Fibroblast of villous mesenchyme (primary cell): ENCODE measurements at places on chromosomes 2 and 18. TPM values are rescaled to one million over a fixed set of nuclear protein-coding genes. Genes with fewer than 3 reads are reported as not detected.

TXNL4A gene
- total RNA-seq = 46.6 and 59.9 TPM in 2 replicates

PDE11A gene
- under 0.01 TPM in 2 replicates for total RNA-seq

SNTG2 gene
- under 0.01 and 1.6 TPM in 2 replicates for total RNA-seq

ANKRD29 gene
- 0.43 and 0.97 TPM in 2 replicates for total RNA-seq

ANKRD30B gene
- total RNA-seq = 0.86 and 1.9 TPM in 2 replicates

ITPRIPL1 gene
- total RNA-seq = 3.2 and 5.2 TPM in 2 replicates

RESP18 gene
- not detected in 2 replicates for total RNA-seq

DNA sequence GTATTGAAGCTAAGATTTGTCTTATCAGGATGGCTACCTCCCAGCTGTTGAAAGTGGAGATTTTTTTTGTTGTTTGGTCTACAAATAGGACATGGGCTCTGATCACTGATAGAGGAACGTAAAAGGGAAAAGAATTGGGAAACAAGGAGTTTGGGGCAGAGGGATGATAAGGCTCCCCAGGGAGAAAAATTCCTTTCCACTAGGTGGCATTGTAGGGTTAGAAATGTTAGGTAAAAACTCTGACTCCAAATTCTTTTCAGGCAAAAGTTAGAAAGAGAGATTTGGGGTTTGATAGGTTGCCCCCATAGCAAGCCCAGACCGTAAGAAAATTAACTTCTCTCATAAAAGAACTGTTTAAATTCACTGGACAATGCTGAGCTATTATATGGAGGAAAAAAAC lies 19.8 kb downstream of the CMPK2 start:
- DNase-seq = no peak

DNA sequence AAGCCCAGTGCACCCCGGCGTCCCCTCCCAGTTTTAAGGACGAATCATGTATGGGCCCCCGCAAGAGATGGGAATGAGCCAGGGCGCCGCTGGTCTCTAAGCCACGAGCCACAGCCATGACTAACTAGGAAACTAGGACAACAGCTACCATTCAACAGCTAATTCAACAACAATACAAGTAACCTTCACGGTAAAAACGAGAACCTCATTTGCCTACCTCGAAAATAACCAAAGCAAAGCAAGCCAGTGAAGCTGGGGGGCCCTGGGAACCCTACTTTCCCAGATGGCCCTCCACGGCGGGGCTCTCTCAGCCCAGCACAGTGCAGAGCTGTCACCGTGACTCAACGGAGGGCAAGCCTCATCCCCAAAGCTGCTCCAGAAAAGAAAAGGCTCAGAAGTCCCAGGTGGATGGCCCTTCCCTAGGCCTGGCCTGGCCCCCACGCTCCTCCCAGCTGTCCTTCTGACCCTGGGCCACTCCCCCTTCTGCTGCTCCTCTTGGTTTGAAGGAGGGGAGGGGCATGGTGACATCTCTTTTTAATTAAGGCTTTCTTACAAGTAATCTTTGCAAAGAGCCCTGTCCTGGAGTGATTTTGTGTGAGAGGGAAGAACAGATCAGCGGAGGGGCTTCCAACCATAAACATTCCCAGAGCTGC lies 126.3 kb downstream of the HDAC4 start:
- peak; percentile 69 for DNase-seq

GRCh38 chr2:30254685-30255001 lies 23.3 kb downstream of the LBH start:
- no peak for DNase-seq

GRCh38 chr2:88071365-88071764 lies 3.7 kb downstream of the SMYD1 start:
- DNase-seq = no peak

- DNase-seq = no peak
Measured at GRCh38 chr2:26738481-26738880, 25.6 kb upstream of the SLC35F6 start.

DNA sequence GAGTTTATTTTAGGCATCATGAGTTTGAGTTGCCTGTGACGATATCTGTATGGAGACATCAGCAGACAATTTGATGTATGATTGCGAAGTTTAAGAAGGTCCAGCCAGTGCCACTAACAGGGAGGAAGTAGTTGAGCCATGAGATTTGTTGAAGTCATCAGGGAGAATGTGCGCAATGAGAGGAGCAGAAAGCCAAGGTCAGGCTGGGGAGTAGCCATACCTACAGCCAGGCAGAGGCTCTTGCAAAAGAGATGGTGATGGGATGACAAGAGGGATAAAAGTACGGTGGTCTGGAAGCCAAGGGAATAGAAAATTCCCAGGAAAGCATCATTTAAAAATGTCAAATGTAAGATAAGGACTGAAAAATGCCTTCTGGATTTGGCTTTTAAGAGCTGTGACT lies 51.2 kb downstream of the LIMS1 start:
- DNase-seq = peak; percentile 95

DNA sequence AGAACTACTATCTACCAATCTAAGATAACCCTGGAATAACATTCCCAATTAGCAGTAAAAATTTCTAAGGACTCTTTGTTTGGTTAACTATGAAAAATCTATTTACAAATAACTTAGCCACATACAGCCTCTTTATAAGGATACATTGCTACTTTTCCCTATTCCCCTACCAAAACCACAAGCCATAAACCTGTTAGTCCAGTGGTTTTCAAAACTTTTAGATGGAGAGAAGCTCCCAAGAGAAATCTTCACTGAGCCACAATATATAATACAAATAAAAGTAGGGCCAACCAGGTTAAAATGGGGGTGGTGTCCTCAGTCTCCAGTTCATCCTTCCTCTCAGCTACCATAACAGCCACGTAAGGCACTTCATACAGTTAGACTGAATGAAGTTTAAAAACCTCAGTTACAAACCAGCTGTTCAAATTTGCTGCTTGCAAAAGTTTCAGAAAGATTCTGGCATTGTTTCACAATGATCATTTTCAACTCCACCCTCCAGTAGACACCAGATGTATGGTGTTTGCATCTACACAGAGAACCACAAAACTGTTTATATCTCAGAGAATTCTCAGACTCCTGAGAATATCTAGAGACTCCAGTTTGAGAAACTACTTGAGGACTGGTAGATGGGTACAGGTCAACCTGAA lies 26.0 kb downstream of the SOS1 start:
- peak; percentile 92 for DNase-seq

DNA sequence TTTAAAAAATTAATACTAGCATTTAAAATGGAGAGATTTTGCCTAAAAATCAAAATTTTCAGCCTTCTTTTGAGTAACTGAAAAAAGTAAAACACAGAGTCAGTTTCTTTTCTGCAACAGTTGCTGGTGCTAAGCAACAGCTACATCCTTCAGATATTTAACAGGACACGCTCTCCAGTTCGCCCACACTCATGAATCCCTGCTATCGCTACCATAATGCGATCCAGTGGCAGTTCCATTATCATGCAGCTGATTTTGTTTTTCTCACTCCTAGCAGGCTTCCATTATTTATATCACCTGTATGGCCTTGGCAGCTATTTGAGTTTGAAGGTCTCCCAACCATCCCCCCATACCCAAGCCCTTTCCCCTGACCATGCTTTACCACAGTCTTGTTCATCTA lies 93.1 kb upstream of the NCKAP5 start:
- no peak for DNase-seq

DNA sequence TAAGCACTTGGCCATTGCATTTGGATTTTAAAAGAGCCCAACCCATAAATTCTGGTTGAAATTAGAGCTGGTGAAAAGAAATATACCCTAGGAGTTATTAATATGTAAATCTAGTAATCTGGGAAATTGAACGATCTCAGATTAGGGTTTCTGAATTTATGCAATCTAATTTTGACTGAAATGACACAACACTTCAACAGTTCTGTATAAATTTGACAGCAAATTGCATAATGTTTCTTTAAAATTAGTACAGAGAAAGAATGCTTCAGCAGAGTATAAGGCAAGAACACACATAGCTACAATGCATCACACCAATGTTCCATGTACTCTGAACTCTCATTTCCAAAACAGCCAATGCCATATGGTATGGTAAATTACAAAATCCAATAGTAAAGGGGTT lies 201.5 kb upstream of the ITGA4 start:
- no peak for DNase-seq

DNA sequence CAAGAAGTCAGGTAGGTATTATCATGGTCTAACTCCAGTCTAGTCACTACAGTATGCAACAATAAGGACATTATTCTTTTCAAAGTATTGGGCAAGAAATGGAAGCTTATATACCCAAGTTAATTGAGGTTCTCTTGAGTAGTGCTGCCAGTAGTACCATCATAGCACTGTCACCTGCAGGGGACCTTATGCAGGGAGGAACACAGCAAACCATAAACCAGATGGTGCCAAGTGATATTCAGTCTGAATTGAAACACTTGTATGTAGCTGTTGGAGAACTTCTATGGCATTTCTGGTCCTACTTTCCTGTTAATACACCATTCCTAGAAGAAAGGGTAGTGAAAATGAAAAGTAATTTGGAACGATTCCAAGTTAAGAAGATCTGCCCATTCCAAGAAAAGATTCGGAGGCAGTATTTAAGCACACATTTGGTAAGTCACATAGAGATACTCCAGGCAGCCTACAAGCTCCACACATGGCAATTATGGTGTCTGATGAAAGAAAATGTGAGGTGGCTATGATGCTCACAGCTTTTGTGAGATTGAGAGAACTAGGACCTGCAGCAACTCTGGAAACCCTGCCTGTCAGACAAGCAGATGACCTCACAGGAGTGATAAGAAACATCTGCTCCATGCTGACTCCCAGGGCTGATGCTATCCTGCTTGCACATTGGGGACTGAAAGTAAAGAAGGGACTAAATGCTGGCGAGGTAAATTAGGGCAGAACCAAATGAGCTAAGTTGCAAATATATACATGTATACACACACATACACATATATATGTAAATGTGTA lies 174.7 kb downstream of the MC4R start:
- no peak for DNase-seq

DNA sequence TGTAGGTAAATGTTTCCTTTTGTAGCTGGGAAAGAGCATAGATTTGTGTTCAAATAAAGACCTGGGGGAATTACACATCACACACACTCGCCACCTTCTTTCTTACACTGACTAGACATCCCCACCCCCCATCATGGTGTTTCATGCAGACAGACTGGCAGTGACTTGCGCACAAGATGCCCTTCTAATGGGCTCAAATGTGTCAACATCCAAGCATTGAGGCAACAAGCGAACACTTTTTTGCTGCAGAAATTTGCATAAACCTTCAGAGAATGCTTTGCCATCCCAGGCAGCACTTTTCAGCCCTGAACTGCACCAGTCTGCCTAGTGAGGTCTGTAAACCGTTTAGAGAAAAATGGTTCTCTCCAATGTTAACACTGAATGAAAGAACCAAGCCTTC lies 4.5 kb downstream of the HOXD8 start:
- no peak for DNase-seq

GRCh38 chr2:99634234-99634633 lies 144.4 kb upstream of the REV1 start:
- no peak for DNase-seq

DNA sequence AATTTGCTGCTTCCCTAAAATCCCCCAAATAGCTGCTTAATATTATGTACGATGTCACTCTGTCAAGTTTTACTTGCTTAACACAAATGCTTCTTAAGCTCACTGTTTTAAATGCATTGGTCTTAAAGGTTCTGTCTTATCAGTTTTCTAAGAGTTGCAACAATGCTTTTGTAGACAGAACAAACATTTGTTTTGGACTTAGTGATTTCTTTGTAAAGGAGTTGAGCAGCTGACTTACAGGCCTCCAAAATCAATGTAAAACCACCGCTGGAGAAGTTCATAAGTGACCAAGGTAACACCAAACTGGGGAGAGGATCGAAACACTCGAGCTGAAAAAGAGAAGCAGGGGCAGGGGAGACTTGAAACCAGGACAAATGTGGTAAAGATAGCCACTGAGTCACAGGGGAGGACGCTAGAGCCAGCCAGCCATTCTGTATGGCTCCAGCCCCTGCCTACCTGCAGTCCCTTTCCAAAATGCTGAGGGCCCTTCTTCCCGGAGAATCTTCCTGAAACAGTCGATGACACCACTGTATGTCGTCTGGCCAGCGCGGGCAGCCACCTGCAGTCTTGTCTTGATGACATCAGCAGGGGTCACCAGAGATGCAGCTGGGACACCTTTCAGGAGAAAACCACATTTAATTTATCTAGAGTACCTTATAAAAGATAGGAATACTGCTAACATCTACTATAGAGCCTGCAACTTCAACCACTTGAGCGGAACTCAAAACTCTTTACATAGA lies 100.2 kb downstream of the DYNC1I2 start:
- DNase-seq = no peak
